Hematopoietic multipotent progenitor cell treated with erythropoietin and hydrocortisone succinate and interleukin-3 and kit ligand, for 4 days (in vitro differentiated cells): ENCODE measurements at places on chromosomes 2 and 18.
A peak's percentile ranks its signal among the peaks of the same experiment; 100 is the strongest.

DNA sequence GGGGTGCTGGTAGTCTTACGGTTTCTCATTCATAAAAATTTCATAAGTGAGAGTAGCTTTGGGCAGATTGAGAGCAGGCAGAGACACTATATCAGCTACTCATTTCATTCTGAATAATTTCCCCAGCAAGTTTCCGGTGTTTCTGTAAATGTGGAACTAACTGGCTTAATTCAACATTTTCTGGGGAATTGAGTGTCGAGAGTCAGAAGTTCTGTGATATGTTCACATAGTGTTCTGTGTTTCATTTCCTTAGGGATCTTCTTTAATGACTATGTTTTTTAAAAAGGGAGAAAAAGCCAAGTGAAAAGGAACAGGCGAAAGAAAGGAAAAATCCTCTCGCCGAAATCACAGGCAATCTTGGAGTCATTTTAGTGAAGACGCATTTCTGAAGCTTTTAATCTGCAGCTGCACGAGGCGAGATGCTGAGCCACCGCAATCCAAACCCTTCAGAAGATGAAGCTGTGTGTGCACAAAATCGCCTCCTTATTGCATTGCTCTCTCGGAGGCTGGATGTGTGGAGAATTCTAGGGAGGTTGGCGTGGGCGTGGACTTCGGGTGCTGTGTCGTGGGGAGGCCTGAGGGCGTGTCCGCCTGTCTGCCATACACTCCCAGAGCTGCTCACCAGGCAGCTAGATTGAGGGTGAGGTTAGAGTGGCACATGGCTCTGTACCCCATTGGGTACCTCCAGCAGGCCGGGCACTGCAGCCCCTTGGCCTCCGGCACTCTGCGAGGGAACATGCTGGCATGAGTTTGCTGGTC is 38.4 kb upstream of the HDAC4 start:
- no peak for DNase-seq

GRCh38 chr18:41326311-41326710 is 628.7 kb upstream of the PIK3C3 start:
- DNase-seq: no peak

DNA sequence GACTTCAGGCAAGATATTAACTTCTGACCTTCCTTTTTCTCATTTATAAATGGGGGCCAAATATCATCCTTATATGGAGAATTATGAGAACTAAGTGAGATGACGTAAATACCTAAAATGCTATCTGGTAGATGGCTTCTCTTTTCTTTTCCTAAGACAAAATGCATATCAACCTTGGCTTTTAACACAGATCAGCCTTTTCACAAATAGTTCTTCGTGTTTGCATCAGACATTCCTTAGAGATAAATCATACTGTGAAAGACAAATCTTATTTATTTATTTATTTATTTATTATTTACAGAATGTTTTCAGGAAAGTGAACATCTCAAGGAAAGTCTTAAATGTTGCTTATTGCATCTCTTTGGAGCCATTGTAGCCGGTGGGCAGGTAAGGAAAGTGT is 62.8 kb downstream of the NBEAL1 start:
- no peak for DNase-seq

DNA sequence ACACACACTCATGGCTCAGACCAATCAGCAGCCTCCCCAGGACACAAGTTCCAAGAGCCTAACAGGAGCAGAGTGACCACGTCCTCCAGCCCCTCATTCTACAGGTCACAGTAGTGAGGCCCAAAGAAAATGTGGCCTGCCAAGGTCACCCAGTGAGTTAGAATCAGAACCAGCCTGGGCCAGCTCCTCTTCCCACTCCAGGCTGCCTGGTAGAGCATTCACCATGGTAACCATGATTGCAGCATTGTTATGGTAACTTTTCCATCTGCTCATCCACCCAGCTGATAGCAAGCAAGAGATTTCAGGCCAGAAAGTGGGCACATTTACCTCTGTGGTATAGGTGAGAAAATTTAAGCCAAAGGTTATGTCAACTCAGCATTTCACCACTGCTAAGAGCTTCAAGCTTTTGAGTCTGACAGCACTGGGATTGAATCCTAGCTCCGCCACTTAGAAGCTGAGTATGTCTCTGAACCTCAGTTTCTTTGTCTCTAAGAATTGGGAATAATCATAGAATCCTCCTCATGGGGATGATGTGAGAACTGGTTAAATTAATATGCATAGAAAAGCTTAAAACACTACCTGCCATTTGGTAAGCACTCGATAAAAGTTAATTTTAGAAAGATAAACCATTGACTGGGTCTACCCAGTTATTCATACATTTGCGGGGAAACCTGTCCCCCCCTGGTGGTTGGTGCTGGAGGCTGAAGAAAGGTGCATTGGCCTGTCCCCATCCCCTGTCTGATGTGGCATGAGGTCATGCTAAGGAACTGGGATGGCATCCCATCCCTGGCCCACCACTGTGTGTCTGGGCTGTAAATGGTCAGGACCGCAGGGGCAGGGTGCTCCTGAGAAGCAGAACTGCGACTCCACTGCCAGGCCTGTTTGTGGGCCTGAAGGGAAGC is 181.5 kb downstream of the KLHL29 start:
- peak; percentile 53 for DNase-seq

- no peak for DNase-seq
Measured at GRCh38 chr2:47504174-47504810, 101.3 kb downstream of the MSH2 start.

- no peak for DNase-seq
Measured at GRCh38 chr18:4181882-4182568, 273.1 kb downstream of the DLGAP1 start.

GRCh38 chr18:64966667-64967066 is 784.1 kb upstream of the CDH7 start:
- DNase-seq: no peak

DNA sequence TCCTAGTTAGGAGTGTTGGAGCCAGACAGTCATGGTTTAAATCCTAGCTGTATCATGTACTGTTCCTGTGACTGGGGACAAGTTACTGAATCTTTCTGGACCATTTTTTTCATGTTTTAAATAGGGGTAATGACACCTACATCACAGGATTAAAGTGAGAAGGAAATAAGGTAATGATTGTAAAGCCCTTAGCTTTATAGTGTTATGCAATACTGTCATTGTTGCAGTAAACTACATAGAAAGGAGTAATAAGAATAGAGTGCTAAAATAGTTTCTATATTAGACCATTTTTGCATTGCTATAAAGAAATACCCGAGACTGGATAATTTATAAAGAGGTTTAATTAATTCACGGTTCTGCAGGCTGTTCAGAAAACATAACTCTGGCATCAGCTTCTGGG is 14.5 kb downstream of the AGPS start:
- no peak for DNase-seq

DNA sequence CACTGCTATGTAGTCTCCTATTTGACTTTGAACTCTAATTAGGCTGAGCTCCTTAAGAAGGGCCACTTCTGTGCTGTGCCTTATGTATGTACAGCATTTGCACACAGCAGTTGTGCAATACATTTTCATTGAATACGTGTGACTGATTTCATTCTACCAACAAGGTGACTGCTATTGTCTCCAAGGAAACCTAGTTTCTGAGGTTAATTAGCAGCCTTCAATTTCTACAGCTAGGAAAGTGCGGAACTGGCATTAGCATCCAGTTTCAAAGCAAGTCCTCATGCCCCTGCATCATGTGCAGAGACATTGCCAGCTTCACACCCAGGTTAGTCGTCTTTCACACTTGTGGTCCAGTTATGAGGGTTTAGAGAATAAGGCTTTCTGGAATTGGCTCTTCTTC is 58.6 kb downstream of the NCK2 start:
- peak; percentile 19 for DNase-seq

GRCh38 chr2:193885419-193885818 is 1690.7 kb upstream of the TMEFF2 start:
- DNase-seq: no peak

- DNase-seq: no peak
Measured at GRCh38 chr2:30867385-30867784, 60.1 kb upstream of the CAPN13 start.

DNA sequence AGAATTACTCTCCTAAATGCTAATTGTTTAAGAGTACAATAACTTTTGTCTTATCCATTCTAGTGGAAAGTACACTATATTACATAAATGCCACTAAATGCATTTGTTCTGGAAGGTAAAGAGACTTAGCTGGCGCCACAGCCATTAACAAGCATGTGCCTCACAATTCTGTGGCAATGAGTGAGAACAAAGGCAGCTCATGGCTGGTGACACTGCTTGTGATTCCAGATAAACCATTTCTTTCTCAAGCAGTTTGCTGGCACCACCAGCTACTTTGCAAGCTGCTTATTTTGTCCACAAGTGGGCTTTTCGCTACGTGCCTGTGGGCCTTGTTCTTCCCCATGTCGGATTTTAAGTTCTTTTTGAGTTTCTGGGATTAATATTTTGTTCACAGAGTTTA is 147.6 kb upstream of the SMAD7 start:
- DNase-seq: peak; percentile 19

GRCh38 chr2:202017940-202018339 is 15.7 kb upstream of the FZD7 start:
- peak; percentile 35 for DNase-seq

GRCh38 chr2:28366496-28367282 is 26.0 kb upstream of the FOSL2 start:
- peak; percentile 99 for DNase-seq

DNA sequence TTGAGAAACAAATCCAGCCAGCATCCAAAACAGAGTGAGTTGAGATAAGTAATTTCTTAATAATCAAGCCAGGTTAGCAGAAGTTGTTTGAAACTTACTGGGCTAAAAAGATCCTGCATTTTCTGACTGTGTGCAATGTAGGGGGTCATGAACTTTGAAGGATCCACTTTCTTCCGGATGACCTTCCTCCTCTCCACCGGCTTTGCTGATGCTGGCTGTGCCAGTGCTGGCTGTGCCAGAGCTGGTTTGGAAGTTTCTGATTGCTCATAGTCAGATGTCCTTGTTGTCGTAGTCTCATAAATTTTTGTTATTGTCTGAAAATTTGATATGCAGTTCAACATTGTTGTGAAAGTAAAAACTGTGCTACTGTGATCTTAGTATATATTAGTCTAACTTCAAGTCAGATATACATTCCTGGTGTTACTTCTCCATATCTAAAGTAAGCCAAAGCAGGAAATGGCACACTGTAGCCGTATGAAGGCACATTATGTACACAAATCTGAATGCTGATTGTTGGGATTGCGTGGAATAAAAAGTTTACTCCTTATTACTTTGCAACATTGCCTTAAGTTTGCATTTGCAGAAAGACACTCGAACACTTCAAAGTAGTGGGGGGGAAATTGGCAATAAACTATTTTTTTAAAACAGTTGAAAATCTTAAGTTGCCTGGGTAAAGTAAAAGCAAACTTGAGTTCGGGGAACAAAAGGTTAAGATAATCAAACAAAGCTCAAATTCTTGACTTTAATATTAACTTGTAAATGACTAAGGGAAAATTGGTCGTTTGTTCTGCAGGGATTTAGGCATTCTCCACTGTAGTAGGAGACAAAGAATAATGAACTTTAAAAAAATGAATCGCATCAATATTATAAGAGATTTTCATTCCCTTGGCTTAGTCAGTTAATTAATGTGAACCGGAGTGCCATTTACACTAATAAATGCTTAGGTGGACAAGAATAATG is 6.4 kb downstream of the NEB start:
- DNase-seq: no peak

GRCh38 chr2:40418614-40419363 is 33.1 kb downstream of the SLC8A1 start:
- DNase-seq: no peak

GRCh38 chr2:188078534-188078933 is 213.1 kb upstream of the GULP1 start:
- no peak for DNase-seq

- no peak for DNase-seq
Measured at GRCh38 chr2:239253701-239254436, 147.0 kb downstream of the HDAC4 start.

GRCh38 chr2:64866797-64867196 is 122.4 kb upstream of the SLC1A4 start:
- DNase-seq: no peak

GRCh38 chr2:13543550-13543949 is 826.8 kb downstream of the TRIB2 start:
- DNase-seq: no peak

DNA sequence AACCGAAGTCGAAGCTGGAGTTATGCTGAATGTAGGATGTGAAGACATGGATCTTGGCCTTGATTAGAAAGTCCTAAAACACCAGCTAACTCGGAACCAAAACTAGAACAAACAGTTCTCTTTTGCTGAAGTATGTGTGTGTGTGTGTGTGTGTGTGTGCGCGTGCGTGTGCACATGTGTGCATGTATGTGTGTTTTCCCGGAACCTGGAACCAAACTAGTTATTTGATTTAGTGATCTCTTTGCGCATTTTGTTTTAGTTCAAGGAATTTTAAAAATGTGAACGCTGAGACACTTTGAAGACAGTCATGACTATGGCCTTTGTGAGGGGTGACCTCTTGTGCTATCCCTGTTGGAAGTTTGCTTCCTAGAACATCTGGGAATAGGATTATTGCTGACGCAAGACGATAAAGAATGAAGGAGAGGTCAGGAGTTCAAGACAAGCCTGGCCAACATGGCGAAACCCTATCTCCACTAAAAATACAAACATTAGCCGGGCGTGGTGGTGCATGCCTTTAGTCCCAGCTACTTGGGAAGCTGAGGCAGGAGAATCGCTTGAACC is 23.8 kb downstream of the FHL2 start:
- DNase-seq: no peak

DNA sequence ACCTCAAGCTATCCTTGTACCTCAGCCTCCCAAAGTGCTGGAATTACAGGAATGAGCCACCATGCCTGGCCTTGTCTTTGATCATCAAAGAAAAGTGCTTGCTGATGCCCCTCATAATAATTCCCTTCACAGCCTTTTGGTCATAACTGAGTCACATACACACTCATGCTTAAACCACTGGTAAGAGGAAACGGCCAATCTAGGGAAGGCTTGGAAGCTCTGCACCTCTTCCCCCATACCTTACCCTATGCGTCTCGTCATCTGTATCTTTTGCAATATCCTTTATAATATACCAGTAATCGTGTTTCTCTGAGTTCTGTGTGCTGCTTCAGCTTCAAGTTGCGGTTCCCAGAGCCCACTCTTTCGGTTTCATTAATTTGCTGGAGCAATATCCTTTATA is 4.8 kb upstream of the RNF138 start:
- no peak for DNase-seq

GRCh38 chr2:168787098-168787781 is 15.2 kb upstream of the NOSTRIN start:
- DNase-seq: no peak
